ENCODE measurements at places on chromosomes 1 and 21.

DNA sequence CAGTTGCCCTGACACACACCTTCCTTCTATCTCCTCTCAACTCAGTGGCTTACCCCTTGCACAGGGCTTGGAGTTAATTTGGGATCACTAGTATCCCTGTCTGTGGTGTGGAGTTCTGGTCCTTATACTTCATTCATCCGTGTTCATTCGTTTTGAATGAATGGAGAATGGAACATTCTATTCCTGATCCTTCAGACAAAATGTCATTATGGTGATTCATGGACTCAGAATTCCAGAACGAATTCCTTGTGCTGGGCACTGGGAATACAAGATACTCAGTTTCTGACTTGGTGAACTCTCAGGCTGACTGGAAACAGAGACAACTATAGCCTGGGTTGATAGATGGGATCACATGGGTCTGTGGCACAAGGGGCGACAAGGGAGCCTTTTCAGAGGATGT is 49.9 kb upstream of the TRABD2B start:
- DNase-seq, result peak; percentile 75

DNA sequence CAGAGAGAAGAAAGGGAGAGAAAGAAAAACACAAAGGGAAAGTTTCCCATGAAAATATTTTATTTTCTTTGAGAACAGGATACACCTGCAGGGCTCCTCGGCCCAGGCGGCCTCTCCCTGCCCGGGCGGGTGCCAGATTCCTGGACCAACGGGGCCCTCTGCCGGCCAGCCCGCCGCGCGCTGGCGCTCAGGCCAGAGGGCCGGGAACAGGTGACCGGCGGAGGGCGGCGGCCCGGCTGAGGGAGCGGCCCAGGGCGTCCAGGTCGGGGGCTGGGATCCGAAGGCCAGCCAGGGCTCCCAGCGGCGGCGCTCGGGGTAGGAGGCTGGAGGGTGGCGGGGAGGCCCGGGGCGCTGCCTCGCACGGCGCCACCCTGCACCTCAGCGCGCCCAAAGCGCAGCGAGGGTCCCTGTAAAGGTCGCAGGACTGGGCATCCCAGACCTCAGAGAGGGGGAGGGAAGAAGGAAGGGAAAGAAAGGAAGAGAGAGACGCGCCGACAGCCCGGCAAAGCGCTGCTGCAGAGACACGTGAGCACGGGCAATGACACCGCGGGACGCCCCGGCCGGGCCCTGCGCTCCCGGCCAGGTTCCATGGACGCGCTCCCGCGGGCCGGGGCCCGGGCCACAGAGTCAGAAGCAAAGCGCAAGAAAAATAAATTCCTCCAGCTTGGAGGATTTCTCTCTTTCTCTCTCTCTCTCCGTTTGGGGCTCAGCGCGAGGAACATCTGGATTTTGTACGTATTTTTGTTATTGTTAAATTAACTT is 927 bp downstream of the WNT9A start:
- peak; percentile 57 for DNase-seq

GRCh38 chr1:223843934-223844786 is 1.6 kb downstream of the TP53BP2 start:
- DNase-seq, result peak; percentile 15

- DNase-seq, result no peak
Observed at GRCh38 chr1:37387854-37388253, 86.5 kb upstream of the ZC3H12A start.

DNA sequence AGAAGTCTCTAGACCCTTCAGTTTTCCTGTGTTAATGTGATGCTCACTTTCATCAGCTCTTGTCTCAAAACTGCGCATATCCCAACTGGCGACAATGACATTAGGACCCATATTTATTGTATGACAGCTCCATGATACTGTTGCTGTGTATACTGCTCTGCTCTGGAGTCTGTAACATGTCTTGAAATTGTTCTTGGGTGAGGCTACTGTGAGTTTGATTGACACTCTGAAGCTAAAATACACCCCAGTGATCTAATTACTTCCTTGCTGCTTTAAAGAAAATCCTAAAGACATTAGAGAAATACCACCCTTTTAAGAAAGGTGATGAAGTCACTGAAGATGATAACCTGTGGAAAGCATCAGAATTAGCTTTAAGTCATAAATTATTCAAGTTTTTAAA is 1046.2 kb downstream of the KCNT2 start:
- DNase-seq, result no peak

DNA sequence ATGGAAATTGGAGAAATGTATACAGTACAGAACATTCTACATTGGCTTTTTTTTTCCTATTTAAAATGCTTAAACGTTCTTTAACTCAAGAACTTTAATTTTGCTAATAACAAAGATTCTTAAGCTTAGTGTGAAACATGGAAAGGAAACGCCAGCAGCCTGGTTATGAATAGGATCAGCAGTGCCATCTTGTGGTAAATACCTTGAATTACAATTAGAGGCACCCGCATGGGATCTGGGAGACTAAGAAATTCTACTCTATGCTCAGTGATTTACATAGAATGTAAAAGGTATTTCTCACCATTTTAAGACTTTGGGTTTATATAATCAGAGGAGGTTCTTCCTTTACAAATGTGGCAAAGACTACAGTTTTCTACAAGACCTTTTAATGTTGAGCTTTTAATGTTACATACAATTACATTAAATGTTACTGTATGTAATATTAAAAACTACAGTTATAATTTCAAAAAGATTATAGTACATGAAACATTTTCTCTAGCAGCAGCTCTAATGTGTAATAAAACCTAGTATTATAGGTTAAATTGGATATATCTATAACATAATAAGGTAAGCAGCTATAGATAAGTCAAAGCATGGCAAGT is 32.1 kb upstream of the APOBEC4 start:
- peak; percentile 55 for DNase-seq

DNA sequence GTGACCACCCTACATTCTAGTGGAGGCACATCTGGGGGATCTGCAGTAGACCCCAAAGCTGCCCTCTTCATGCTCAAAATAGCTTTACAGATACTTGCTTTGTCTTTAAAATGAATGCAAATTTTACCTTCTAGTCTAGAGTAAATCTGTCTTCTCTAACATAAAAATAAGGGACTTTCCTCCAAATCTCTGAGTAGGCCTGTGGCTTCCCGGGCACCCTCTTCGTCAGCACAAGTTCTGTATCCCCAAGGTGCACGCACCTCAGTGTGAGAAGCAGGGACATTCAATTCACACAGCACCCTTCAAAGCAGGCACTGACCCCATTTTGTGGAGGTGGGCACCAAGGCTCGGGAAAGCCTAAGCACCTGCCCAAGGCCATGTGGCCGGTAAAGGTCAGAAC is 19.0 kb downstream of the MEF2D start:
- no peak for DNase-seq

- no peak for DNase-seq
Observed at GRCh38 chr1:28819020-28819419, 7.0 kb downstream of the OPRD1 start.

GRCh38 chr1:45846931-45847330 is 43.5 kb downstream of the MAST2 start:
- DNase-seq, result peak; percentile 88

- peak; percentile 81 for DNase-seq
Observed at GRCh38 chr1:244381878-244382565, 69.7 kb downstream of the ADSS2 start.

GRCh38 chr1:208154040-208154439 is 90.1 kb downstream of the PLXNA2 start:
- DNase-seq, result no peak

GRCh38 chr21:34819357-34819999 is 150.7 kb downstream of the CLIC6 start:
- DNase-seq, result no peak

- no peak for DNase-seq
Observed at GRCh38 chr1:54094001-54094729, 40.8 kb downstream of the TCEANC2 start.

- DNase-seq, result no peak
Observed at GRCh38 chr1:184882957-184883815, 91.1 kb downstream of the NIBAN1 start.

- DNase-seq, result no peak
Observed at GRCh38 chr1:86757272-86757984, 53.1 kb downstream of the SH3GLB1 start.

- DNase-seq, result no peak
Observed at GRCh38 chr1:70990469-70991253, 57.0 kb downstream of the PTGER3 start.

DNA sequence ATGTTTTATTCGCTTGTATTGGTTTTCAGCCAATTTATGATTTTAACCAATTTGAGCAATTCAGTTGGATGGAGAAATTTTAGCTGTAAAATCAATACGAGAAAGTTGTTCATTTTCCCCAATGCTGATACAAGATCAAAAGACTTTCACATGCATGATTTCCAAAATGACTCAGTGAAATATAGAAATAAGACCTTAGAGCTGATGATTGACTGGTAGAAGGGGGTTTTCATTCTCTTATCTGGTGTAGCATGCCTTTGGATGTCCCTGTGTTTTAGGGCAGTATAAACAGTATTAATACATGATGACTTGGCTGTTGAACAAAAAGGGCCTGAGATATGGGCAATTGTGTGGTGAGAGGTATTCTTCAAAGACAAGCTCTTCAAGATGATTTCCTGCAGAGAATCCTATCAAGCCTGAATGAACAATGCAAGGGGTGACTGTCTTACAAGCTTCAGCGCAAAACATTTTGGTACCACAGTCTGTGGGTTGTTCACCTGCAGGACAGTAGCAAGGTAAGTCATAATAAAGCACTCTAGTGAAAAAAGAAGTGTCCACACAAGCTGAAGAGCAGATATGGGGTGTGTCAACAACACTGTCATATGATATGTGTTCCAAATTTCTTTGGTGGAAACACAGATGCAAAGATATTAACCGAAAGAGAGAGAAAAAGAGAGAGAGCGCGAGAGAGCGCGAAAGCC is 156.2 kb downstream of the TNFSF18 start:
- no peak for DNase-seq

DNA sequence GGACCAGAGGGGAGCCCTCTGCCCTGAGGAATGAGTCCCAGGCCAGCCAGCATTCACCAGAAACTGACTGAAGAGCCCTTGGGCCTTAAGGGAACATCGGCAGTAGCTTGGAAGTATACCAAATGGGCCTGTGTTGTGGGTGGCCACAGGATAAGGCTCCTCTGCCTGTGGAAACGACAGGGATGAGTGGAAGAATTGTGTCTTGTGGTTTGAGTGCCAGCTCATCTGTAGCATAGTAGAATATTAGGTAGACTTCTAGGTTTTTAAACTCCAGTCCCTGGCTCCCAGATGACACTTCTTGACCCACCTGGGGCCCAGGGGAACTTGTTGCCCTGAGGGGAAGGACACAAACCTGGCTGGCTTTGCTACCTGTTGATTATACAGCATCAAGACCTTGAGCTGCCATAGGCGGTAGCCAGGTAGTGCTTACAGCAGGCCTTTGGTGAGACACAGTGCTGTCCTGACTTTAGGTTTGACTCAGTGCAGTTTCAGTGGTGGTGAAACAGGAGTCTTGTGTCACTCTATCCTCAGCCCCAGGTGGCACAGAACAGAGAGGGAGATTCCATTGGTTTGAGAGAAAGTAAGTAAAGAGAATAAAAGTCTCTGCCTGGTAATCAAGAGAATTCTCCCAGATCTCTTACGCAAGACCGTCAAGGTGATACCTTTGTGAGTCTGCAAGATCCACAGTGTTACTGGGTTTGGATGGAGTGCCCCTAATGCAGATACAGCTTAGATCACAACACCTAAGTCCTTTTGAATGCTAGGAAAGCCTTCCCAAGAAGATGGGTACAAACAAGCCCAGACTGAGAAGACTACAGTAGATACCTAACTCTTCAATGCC is 50.2 kb downstream of the RABGAP1L start:
- DNase-seq, result no peak

GRCh38 chr21:14572204-14572780 is 26.2 kb upstream of the SAMSN1 start:
- DNase-seq, result no peak

- no peak for DNase-seq
Observed at GRCh38 chr1:202088206-202088605, 34.5 kb upstream of the GPR37L1 start.

- DNase-seq, result peak; percentile 39
Observed at GRCh38 chr1:25568090-25568833, 24.9 kb downstream of the LDLRAP1 start.

GRCh38 chr1:110477445-110477957 is 26.6 kb downstream of the PROK1 start:
- no peak for DNase-seq

GRCh38 chr1:207973898-207974568 is 63.1 kb upstream of the CD34 start:
- DNase-seq, result no peak

GRCh38 chr1:15246960-15247614 is at the start of gene FHAD1:
FHAD1 (plus strand) TSS chr1:15247223; CDS start chr1:15251785, 4,562 bp downstream.
- DNase-seq, result peak; percentile 57

GRCh38 chr1:221823149-221823548 is 81.3 kb upstream of the DUSP10 start:
- DNase-seq, result no peak

DNA sequence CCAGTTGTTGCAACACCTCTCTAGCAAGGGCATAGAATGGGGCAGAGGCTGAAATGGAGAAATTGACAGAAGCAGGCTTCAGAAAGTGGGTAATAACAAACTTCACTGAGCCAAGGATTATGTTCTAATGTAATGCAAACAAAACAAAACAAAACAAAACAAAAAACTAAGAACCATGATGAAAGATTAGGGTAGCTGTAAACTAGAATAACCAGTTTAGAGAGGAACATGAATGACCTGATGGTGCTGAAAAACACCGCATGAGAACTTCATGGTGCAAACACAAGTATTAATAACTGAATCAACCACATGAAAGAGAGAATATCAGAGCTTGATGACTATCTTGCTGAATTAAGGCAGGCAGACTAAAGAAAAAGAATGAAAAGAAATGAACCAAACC is 1707.7 kb downstream of the BRINP3 start:
- no peak for DNase-seq

DNA sequence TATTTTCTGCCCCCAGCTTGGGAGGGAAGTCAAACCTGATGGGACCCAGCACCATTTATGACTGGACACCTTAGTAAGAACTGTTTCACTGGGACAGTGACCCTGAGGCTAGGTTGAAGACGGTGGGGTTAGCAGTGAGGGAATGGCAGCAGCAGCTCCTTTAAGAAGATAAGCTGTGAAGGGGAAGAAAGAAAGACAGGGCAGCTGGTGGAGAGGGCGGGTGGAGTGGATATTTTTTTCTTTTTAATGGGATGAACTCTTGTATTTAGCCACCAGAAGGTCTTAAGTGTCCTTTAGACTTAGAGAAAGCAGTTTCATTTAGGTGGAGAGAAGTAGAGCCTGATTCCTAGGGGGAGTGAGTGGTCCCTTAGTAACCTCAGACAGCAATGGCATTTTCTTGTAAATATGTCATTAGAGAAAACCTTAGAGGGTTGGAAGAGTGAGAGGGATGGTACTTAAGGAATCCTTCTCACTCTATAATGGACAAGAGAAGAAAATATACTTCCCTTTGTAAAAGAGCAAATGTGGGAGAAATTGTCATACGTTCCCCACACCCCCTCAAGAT is 187.5 kb downstream of the HHAT start:
- no peak for DNase-seq

GRCh38 chr1:110874324-110875215 is 1.6 kb downstream of the CD53 start:
- no peak for DNase-seq

DNA sequence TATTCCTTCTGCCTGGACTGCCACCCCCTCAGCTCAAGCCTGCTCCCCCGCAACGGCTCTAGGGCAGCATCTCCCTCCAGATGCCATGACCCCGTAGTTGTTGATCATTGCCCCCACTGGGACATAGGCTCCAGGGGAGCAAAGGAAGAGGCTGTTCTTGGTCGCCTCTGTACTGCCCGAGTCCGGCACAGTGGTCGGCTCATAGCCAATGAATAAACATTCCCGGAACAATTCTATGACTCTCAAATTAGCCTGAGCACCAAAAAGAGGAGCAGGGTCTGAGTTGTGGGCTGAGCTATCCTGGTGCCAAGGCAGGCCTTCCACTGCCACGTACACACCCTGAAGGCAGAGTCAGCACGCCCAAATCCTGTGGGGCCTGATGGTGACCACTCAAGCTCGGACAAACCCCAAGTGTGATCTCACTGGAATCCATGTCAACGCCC is 33.1 kb downstream of the CAPZB start:
- DNase-seq, result peak; percentile 32
